DMS79 (cell line): ENCODE measurements at places on chromosomes 6 and 20.

GRCh38 chr20:33568868-33569801 is 79.2 kb downstream of the CBFA2T2 start:
- DNase-seq, result no peak

DNA sequence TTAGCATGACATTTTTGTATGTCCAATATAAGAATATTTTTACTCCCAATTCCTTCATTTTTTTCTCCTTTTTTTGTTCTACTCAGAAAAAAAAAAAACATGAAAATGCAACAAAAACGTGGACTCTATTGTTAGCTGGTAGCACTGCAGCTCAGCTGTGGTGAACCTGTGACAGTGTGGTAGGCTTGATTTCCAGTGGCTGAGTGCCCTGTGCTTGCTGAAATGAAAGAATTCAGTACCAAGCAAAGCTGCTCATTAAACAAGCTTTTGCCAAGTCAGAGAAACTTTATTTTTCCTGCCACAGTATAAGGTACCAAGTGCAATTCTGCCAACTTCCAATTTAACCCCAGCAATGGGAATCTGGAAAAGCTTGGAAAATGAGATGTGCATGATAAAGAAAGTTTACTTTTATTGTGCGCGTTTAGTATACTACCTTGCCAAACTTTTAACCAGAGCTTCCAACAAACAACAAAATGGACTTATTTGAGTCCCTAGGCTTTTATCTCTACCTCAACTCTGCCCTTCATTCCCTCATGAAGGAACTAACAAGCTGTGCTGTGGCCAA is 215.2 kb downstream of the SLC35F1 start:
- DNase-seq, result no peak

DNA sequence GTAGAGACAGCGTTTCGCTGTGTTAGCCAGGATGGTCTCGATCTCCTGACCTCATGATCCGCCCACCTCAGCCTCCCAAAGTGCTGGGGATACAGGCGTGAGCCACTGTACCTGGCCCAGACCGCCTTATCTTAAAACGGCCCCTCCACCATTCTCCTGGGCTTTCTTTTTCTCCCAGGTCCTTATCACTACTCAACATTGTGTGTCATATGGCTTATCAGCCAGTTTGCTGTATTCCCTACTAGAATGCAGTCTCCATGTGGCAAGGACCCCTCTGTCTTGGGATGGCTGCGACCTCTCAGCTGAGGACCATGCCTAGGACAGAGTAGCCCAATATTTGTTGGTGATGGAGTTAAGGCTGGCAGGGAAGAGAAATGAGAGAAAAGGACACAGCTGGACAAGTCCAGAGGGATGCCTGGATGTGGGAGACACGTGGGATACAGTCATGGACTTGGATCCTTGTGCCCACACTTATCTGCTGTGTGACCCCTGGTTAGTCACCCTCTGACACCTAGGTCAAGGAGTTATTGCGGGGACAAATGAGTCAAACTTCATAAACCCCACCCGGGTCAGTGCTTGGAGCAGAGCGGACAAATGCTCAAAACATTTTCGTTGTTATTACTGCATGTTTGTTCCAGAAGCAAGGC is 24.0 kb downstream of the ADA start:
- DNase-seq, result no peak

GRCh38 chr6:10404107-10404798 is 10.6 kb downstream of the TFAP2A start:
- peak; percentile 81 for DNase-seq

- peak; percentile 96 for DNase-seq
These were observed 102.7 kb upstream of the AHI1 start for GRCh38 chr6:135600086-135600702.

DNA sequence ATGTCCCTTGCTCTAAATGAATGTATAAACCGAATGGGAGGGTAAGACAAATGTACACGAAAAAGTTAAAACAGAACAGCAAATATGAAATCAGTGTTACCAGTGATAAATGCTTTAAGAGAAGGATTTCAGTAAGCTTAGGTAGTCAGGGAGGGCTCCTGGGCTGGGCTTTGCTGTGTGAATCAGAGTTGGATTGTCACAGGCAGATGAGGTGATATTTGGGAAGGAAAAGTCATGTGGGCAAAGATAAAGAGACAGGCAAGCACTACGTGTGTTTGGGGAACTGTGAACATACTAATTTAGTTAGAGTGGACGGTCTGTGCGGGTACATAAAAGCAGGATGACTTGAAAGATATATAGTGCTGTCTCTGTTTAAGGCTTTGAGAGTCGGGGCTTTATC is 114.8 kb downstream of the CRYBG1 start:
- no peak for DNase-seq

DNA sequence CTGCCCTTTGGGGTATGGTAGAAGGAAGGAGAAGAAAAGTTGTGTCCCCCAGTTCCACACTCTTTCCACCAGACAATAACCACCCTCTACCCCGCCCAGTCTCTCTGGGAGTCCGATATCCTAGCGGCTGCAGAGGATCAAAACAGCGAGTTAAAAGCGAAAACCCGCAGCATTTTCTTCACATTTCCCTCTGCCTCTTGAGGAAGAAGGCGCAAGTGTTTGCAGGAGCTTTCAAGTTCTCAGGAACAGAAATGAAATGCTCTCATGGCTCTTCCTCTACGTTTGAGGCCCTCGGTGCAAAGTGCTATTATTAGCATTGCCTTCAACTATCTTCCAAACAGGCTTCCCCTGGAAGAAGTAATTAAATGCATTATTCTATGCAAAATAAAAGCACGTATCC is 52.2 kb upstream of the CCDC167 start:
- DNase-seq, result no peak

DNA sequence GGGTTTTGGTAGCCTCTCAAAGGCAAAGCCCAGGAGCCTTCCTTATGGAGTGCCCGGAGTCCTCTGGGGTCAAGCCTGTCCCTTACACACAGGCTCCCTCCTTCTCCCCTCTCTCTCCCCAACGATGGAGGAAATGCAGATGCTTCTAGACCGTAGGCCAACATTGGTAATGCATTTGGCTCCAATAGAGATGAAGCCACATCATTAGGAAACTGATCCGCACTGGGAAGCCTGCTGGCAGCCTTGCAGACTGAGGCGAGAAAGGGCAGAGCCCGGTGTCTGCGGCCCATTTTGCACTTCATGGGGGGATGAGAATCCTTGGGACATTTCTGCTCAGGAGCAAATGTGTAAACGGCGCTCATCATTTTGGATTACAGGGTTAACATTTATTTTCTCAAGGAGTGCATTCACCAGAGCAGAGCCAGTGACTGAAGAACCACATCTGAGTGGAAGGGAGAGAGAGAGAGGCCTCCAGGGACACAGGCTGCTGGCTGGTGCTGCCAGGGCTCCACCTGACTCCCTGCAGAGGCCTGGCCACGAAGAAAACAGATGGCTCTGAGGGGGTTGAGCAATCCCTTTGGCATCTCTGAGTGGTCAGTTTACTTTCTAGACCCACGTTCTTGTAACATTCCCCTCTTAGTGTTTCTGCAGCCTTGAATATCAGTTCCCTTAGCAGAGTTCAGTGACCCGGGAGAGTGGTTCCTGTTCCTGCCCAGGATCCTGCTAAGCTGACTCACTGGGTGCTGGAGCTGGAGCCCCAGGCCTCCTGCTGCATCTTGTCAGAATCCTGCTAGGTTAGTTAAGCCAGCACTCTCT is 4.4 kb upstream of the CST3 start:
- no peak for DNase-seq

GRCh38 chr20:50283922-50284810 is 93.5 kb downstream of the CEBPB start:
- DNase-seq, result no peak

DNA sequence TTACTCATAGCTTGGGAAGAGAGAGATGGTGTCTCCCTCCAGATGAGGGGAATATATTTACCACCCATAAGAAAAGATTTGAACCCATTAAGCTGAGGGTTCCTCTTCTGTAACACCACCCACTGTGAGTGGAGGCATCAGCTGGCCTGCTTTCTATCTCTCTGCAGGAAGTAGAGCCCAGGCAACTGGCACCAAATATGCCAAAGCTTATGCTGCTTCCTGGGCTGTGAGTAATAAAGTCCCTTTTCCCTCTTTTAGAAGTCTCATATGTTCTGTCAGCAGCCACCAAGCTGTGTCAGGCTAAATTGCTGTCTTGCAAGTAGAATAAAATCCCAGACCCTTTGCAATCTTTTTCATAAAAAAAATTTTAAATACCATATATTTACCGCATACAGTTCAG is 241.4 kb downstream of the LAMA2 start:
- no peak for DNase-seq

DNA sequence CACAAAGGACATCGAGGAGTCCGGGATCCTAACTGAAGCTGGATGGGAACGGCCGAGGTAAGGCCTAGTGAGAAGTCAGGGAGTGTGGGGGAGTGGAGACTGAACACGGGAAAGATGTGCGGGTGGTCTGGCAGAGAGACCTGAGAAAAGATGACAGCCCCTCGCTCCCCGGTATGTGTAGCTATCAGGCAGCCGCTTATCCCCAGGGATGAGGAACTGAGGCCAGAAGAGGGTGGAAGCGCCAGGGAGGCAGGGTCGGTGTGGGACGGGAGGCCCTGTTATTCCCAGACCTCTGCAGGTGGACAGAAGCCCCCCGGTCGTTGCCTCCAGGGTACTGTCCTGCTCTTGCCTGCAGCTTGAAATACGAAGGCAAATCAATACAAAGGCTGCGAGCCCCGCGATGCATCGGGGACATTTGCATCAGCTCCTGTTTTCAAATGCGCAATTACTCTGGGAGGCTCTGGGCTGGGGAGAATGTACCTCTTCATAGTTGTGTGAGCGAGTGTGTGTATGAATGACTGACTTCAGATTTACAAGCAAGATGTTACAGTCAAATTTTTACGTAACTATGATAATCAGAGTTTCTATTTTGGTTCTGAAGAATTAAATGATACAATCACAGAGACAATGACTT is 221.3 kb downstream of the QKI start:
- DNase-seq, result no peak

- no peak for DNase-seq
These were observed 9.3 kb upstream of the NEDD9 start for GRCh38 chr6:11241793-11242201.

DNA sequence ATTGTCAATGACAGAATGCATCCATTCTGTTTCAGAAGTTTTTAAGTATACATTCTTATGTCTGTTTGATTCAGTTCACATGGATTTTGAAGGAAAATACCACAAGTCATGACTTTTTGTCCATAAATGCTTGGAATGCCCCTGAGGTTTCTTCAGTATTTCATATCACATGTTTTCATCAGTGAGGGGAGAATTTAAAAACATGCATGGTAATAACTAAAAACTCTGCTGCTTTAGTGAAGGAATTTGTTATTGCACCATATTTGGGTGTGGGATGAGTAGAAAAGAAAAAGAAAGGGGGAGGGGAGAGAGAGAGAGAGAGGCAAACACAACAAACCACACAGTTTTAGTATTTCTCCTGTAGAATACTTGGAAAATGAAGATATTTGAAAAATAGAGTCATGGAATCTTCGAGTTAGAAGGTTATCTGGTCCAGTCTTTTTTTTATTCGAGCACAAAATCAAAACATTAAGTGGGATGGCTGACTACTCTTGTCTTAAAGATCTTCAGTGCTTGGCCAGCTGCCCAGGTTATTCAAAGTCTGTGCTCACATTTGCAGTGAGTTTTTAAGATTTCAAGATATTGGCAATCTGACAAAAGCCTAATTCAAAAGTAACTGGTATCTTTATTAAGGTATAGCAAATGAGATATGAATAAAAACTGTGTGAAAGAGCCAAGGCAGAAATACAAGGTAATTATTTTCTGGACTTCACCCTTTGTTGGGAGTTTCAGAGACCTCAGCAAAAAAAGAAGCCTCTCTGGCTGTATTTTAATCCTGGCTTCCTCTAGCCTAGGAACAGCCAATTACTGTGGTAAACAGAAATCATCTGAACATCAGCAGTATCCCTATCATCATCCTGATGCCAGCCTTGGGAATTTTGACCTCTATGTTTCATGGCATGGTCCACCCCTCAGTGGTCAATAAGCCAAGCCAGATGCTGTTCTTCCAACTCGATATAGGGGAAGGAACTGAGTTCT is 687.9 kb upstream of the CITED2 start:
- DNase-seq, result peak; percentile 69

DNA sequence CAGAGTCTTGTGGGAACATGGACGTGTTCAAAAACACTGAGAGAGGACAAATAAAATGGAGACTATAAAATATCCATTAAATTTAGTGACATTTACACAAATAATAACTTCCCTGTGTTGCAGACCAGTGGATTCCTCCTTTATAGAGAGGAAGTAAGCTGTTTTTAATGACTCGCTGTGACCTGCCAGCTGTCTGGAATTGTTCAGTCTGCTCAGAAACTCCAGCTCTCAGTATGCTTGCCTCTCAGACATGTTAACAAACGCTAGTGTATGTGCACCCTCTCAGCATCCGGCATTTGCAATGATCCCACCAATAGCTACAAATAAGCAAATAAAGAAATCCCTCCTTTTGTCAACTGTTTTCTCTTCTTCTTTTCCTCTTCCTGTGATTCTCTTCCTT is 158.0 kb upstream of the TCF21 start:
- no peak for DNase-seq

DNA sequence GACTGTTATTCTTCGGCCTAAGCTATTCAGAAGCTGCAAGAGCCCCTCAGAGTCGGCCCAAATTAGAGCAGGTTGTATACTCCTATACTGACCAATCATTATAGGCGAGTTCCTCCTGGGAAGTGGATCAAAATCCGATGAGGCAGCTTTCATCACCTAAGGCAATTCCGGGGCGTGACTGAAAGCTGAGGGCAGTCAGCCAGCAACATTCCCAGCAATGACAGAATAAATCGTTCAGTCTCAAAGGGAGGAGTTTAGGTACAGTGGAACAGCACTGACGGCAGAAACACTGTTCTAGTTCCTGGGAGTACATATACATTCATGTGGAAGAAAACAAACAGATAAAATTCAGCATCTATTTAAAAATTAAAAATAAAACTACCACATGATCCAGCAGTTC is 10.8 kb downstream of the HLA-DQB2 start:
- DNase-seq, result no peak

DNA sequence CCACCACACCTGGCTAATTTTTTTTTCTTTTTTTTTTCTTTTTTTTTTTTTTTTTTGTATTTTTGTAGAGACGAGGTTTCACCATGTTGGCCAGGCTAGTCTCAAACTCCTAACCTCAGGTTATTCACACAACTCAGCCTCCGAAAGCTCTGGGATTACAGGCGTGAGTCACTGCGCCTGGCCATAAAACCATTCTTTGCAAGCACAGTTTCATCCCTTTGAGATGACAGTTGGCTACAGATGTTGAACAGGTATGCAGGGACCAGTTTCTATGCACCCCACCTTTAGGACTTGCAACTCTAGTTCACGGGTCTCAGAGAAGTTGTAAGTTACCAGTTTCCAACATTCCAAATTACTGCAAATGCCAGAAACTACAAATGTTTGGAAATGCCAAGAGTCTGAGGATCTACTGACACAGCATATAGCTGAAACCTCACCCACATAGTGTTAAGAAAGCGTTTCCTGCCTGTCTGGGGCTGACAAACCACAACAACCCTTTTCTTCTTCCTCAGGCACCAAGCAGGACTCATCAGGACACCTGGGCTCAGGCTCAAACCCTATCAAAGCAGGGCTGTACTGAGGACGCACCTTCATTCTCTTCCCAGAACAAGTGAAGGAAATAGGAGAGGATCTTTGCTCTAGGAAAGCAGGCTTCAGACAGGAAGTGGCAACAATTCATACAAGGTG is 22.9 kb downstream of the ARHGAP18 start:
- no peak for DNase-seq

GRCh38 chr20:56420028-56420427 is 8.0 kb downstream of the CASS4 start:
- DNase-seq, result no peak
